ENCODE measurements at places on chromosomes 7 and 10. TPM values are rescaled to one million over a fixed set of nuclear protein-coding genes. Genes with fewer than 3 reads are reported as not detected.

- no peak for DNase-seq
Measured at GRCh38 chr10:76319661-76320060, 888.2 kb downstream of the LRMDA start.

- no peak for DNase-seq
Measured at GRCh38 chr10:16442914-16443313, 6.1 kb downstream of the PTER start.

- no peak for DNase-seq
Measured at GRCh38 chr10:17510242-17510908, 56.0 kb upstream of the ST8SIA6 start.

DNA sequence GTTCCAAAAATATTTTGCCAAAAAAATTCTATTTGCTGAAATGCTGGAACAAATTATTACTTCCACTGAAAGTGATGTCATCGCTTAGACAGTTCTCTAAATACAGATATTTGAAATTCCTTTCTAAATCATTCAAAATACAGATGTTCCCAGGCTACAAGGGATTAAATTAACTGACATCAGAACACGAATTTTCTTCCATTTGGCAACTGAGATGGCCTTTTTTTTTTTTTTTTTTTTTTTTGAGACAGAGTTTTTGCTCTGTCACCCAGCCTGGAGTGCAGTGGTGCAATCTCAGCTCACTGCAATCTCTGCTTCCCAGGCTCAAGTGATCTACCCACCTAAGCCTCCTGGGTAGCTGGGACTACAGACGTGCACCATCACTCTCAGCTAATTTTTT lies 57.0 kb downstream of the P4HA1 start:
- no peak for DNase-seq

- DNase-seq: no peak
Measured at GRCh38 chr10:112461029-112461887, 14.2 kb downstream of the VTI1A start.

DNA sequence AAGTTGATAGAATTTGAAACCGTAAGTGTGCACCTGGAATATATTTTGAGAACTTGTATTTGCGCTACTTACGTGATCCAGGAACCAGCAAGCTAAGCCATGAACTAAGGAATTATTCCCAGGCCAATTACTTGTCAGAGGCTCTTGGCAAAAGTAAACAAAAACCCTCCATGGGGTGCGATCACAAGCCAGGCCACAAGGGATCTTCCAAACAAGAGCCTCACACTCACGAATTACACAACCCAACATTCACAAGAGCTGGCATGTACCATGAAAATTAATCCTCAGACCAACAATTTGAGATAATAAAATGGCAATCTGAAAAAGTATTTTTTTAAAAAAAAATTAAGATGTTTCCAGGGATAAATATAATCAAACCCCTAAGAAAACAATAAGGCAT lies 467.0 kb upstream of the AKR1E2 start:
- no peak for DNase-seq

The SPDYE9 gene
- polyA plus RNA-seq: 3.7 TPM

The INA gene
- polyA plus RNA-seq: 7.7 TPM

The CLRN3 gene
- not detected for polyA plus RNA-seq
